ENCODE measurements at places on chromosomes 3 and 15.

DNA sequence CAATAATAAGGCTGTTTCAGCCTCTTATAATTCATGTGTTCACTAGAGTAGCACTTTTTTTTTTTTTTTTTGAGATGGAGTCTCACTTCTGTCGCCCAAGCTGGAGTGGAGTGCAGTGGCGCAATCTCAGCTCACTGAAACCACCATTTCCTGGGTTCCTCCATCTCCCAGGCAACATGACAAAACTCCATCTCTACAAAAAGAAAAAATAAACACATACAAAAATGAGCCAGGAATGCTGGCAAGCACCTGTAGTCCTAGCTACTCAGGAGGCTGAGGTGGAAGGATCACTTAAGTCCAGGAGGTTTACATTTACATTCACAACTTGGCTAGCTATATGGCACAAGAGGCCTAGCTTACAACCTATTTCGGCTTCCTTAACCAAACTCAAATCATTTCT, 6.8 kb downstream of the USP4 start:
- DNase-seq = no peak

DNA sequence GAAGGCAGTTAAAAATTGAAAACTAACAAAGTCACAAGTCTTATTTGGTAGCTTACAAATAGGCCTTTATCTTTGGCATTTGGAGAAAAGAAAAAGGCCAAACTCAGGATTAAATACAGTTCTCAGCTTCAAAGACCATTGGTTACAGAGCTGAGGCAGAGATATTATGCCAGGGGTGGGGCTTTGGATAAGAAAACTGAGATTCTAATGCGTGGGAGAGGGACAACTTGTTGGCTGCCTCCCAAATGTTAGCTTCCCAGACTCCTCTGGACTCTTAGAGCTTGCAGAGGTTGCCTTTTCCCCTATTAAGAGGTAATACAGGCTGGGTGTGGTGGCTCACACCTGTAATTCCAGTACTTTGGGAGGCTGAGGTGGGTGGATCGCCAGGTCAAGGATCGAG, 231.8 kb downstream of the SQOR start:
- no peak for DNase-seq

GRCh38 chr3:110598847-110599490, 472.6 kb upstream of the NECTIN3 start:
- DNase-seq = peak; percentile 42

GRCh38 chr3:160607826-160608225, 42.5 kb upstream of the KPNA4 start:
- DNase-seq = no peak

DNA sequence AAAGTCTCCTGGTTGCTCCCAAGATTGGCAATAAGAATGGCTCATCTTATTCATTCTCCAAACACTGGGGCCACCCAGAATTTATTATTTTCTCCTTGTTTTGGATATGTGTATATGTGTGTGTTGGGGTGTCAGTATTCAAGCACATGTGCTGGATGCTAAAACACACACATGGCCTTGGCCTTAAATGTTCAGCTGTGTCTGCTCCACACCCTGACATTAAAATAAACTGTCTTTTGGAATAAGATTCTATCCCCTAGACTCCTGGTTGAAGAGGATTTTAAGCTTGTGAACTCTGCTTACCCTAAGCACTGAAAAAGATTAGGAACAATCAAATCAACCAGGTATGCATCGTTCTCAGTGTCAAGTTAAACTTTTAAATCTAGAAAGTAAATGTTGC, 382.9 kb upstream of the MCTP2 start:
- no peak for DNase-seq

Data from HAP-1 (cell line).